Activated T-cell treated with anti-CD3 and anti-CD28 coated beads, Interleukin-2, amount 50 U/mL, for 72 hours (primary cell): ENCODE measurements at places on chromosomes 6 and 20.

GRCh38 chr6:4637691-4638433 lies 138.3 kb upstream of the CDYL start:
- peaks cover 33% of the 10 kb centered on the region for H3K27me3 ChIP-seq
- peaks cover 18% of the 10 kb centered on the region for H3K36me3 ChIP-seq
- H3K4me1 ChIP-seq = peaks cover 26% of the 10 kb centered on the region
- DNase-seq = peak; percentile 64

DNA sequence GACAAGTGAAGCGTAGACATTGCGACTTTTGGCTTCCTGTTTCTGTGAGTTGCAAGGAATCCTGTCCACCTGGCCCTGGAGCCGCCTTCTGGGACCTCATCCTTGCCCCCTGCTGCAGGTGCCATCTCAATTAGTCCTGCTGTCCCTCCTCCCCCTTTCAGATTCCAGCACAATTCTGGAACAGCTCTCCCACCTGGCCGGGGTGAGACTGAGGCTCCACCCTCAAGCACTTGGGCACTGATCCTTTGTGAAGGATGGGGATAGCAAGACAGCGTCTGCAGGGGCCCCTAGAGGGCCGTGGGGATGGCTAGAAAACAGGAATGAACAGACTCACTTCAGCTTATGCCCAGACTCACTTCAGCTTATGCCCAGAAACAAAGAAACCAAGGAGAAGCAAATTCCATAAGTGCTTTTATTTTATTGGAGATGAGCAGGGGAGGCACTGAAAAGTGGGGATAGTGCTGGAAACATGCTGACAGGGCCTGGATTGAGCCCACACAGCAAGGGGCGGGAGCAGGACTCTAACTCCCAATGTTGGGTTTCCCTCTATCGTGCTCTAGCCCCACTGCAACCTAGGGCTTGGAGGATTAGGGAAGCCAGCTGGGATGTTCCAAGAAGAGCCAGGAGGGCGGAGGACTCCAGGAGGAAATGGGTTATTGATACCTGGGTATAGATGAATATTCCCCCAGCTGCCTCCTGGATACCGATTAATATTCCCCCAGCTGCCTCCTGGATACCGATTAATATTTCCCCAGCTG lies 1.4 kb downstream of the C6orf15 start:
- no peak overlapping the region for H3K27ac ChIP-seq
- no peaks in the 10 kb centered on the region for H3K36me3 ChIP-seq
- peaks cover 10% of the 10 kb centered on the region for H3K4me1 ChIP-seq
- DNase-seq = no peak
- H3K27me3 ChIP-seq = peaks cover 10% of the 10 kb centered on the region

GRCh38 chr6:33851959-33852358 lies 48.2 kb upstream of the MLN start:
- H3K27me3 ChIP-seq = peaks cover 12% of the 10 kb centered on the region
- DNase-seq = no peak
- no peaks in the 10 kb centered on the region for H3K36me3 ChIP-seq
- H3K27ac ChIP-seq = no peak overlapping the region

DNA sequence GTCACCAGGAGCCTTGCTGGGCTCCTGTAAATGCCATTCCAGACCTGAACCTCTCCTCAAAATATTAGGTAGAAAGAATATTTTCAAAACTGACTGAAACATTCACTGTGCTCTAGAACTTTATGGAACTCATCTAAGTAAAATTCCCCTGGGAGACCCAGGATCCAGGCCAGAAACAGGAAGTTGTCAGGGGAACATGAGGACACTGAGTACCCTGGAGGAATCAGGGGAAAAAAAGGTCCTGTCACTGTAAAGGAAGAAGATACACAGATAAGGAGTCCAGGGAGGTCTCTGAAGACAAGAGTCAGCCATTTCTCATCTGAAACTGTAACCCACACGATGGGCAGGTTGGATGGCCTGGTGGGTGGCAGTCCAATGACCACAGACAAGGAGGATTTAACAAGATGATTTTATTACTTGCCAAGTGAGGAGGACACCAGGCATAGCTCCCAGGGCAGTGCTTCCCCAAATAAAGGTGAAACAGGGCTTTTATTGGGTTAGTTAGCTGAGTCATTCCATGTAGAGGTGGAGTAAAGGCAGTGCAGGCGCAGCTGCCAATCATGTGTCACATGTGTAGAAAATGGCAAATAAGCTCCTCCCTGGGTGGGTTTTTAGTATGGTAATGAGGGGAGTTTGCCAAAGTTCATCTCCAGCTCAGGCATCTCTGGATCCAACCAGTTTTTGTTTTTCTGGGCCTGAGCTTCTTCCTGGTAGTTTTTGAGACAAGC lies 138.5 kb downstream of the RCAN2 start:
- no peak overlapping the region for H3K4me3 ChIP-seq
- H3K27me3 ChIP-seq = peaks cover 26% of the 10 kb centered on the region
- peaks cover 4% of the 10 kb centered on the region for H3K4me1 ChIP-seq

- H3K4me3 ChIP-seq = no peak overlapping the region
- peaks cover 22% of the 10 kb centered on the region for H3K27me3 ChIP-seq
- peaks cover 38% of the 10 kb centered on the region for H3K4me1 ChIP-seq
- H3K27ac ChIP-seq = no peak overlapping the region
- no peaks in the 10 kb centered on the region for H3K36me3 ChIP-seq
Measured at GRCh38 chr6:160457823-160458222, 109.6 kb downstream of the SLC22A3 start.

GRCh38 chr20:59007665-59008511 lies 834 bp upstream of the CTSZ start:
- peak overlapping the region; percentile 83 for H3K4me3 ChIP-seq
- no peak overlapping the region for H3K27ac ChIP-seq
- H3K27me3 ChIP-seq = no peaks in the 10 kb centered on the region
- peaks cover 39% of the 10 kb centered on the region for H3K4me1 ChIP-seq
- DNase-seq = no peak

DNA sequence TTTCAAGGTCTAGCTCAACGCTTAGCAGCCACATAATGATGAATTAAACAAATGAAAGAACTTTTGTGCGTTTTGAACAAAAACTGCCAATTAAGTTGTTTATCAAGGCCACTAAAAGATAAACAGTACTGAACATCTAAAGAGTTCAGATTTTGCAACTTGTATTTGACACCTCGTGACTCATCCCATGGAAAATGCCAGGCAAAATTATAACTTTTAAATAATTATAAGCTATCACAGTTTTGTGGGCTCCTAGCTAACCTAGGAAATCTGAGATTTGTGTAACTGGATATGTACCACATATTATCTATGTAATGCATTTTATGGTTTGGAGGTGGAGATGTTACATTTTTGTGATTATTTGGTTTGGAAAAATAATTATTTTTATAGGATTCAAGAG lies 9.6 kb upstream of the BAG2 start:
- no peak for DNase-seq
- H3K27ac ChIP-seq = no peak overlapping the region
- H3K27me3 ChIP-seq = no peaks in the 10 kb centered on the region
- no peak overlapping the region for H3K4me3 ChIP-seq

GRCh38 chr6:151323791-151324487 lies 67.4 kb downstream of the ZBTB2 start:
- peaks cover 30% of the 10 kb centered on the region for H3K4me1 ChIP-seq
- peaks cover 64% of the 10 kb centered on the region for H3K27me3 ChIP-seq
- DNase-seq = peak; percentile 81
- H3K27ac ChIP-seq = no peak overlapping the region
- no peaks in the 10 kb centered on the region for H3K36me3 ChIP-seq

- H3K27ac ChIP-seq = no peak overlapping the region
- H3K36me3 ChIP-seq = no peaks in the 10 kb centered on the region
- DNase-seq = no peak
- H3K27me3 ChIP-seq = no peaks in the 10 kb centered on the region
Measured at GRCh38 chr6:143621159-143621873, 56.4 kb upstream of the PHACTR2 start.

DNA sequence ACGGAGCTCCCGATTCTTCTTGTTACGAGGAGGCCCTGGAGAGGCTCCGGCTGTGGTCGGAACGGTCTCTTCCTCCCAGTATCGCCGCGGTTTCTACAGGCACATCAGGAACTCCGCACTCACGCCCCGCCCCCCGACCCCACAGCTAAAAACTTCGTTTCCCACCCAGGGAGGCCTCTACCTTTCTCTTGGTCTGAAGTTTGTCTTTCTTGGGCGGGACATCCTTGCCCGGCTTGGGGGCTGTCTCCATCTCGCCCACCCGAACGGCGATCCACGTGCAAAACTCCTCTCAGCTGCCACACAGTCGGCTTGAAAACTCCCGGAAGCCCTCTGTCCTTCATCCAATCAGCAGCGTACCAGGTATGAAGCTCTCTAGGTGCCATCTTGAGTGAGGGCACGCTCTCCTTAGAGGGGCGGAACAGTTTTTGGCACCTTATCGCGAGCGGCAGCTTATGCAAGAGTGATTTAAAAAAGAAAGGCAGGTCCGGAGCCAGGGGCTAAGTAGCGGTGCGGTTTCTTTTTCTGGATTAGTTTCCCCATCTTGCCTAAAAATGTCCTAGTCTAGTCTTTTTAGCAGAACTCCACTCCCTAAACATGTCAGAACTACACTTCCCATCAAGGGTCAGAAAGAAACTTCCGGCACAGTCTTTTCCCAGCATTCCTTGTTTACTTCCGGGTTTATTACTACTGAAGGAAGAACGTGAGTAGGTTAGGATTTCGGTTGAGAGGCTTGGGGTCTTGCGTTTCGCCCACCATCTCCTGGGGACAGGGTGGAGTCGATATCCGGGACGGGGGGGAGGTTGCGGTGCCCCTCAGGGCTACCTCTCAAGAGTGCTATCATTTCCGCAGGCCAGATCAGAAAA lies at the start of the genes PFDN6 and WDR46:
Gene PFDN6 (plus strand): TSS at position 681 of the 863 bp plus-strand sequence. CDS start 256 bp downstream, outside the sequence.
Gene WDR46 (minus strand): TSS at position 319 of the 863 bp plus-strand sequence. CDS start 69 bp downstream, at position 250.
- H3K27ac ChIP-seq = peak within 1 kb of the TSS; percentile 94
- H3K27me3 ChIP-seq = no peaks in the 10 kb centered on the region
- peak; percentile 76 for DNase-seq
- peak within 1 kb of the TSS; percentile 99 for H3K4me3 ChIP-seq
- peaks cover 18% of the 10 kb centered on the region for H3K36me3 ChIP-seq

- H3K27me3 ChIP-seq = peaks cover 37% of the 10 kb centered on the region
- H3K36me3 ChIP-seq = no peaks in the 10 kb centered on the region
- no peak overlapping the region for H3K4me3 ChIP-seq
- DNase-seq = no peak
- H3K27ac ChIP-seq = no peak overlapping the region
Measured at GRCh38 chr20:46053416-46053815, 24.4 kb downstream of the SLC12A5 start.

- DNase-seq = no peak
- H3K27me3 ChIP-seq = no peaks in the 10 kb centered on the region
- H3K4me3 ChIP-seq = no peak overlapping the region
- H3K27ac ChIP-seq = no peak overlapping the region
Measured at GRCh38 chr6:23137611-23138010, 568.2 kb downstream of the HDGFL1 start.

- no peak for DNase-seq
- peaks cover 14% of the 10 kb centered on the region for H3K36me3 ChIP-seq
- peak overlapping the region; percentile 20 for H3K4me3 ChIP-seq
- H3K27me3 ChIP-seq = no peaks in the 10 kb centered on the region
- peak overlapping the region; percentile 45 for H3K27ac ChIP-seq
Measured at GRCh38 chr6:16741112-16742016, 19.9 kb downstream of the ATXN1 start.

- H3K27me3 ChIP-seq = peaks cover 12% of the 10 kb centered on the region
- no peaks in the 10 kb centered on the region for H3K4me1 ChIP-seq
- no peak overlapping the region for H3K27ac ChIP-seq
- H3K36me3 ChIP-seq = peaks cover 8% of the 10 kb centered on the region
- no peak for DNase-seq
Measured at GRCh38 chr20:1824181-1824580, 71.0 kb upstream of the SIRPA start.

GRCh38 chr20:6055161-6055783 lies 1.4 kb upstream of the LRRN4 start:
- H3K4me3 ChIP-seq = no peak overlapping the region
- peaks cover 6% of the 10 kb centered on the region for H3K4me1 ChIP-seq
- H3K27me3 ChIP-seq = peaks cover 35% of the 10 kb centered on the region
- DNase-seq = no peak
- no peaks in the 10 kb centered on the region for H3K36me3 ChIP-seq

GRCh38 chr6:15343490-15344191 lies 97.8 kb downstream of the JARID2 start:
- peaks cover 2% of the 10 kb centered on the region for H3K36me3 ChIP-seq
- peaks cover 87% of the 10 kb centered on the region for H3K4me1 ChIP-seq
- peak overlapping the region; percentile 53 for H3K4me3 ChIP-seq

DNA sequence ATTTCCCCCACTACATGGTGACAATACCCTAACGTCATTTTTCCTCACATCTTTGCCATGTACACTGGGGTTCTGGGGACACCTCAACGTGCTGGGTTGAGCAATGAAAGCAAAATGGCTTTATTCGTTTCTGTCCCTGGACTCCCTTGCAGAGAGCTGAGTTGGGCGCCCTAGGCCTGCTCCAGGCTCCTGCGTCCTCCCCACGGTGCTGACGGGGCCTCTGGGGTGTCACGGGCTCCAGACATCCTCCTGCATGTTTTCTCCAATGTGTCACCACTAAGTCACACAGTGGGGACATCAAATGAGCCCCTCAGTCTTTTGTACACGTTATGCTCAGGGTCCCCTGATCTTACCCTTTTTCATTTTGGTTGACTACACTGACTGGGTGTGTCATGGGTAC lies 99.8 kb downstream of the TTLL2 start:
- no peak for DNase-seq
- H3K4me3 ChIP-seq = no peak overlapping the region
- peaks cover 28% of the 10 kb centered on the region for H3K27me3 ChIP-seq
- H3K4me1 ChIP-seq = no peaks in the 10 kb centered on the region

DNA sequence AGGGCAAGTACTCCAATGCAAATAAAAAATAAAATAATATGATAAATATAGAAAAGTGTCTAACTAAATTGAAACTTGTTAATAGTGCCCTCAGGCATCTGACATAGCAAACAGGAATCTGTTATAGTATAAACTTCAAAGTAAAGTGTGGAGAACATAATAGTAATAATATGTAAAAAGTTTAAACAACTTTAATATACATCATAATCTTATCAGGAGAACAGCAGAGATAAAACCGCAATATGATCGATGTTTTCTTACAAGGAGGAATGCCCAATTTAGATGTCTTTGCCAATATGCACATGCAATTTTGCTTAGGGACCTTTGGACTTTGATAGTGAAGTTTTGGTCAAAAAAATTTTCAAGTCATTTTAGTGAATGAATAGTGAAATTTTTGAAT lies 514.8 kb upstream of the IMPG1 start:
- DNase-seq = no peak
- H3K4me3 ChIP-seq = no peak overlapping the region
- no peak overlapping the region for H3K27ac ChIP-seq
- H3K27me3 ChIP-seq = no peaks in the 10 kb centered on the region

GRCh38 chr6:15247500-15248450 lies 1.9 kb downstream of the JARID2 start:
- DNase-seq = peak; percentile 67
- H3K4me3 ChIP-seq = peak overlapping the region; percentile 100
- H3K27ac ChIP-seq = peak overlapping the region; percentile 100
- peaks cover 47% of the 10 kb centered on the region for H3K4me1 ChIP-seq
- H3K27me3 ChIP-seq = no peaks in the 10 kb centered on the region
- H3K36me3 ChIP-seq = peaks cover 20% of the 10 kb centered on the region
